ENCODE measurements at places on chromosomes 5 and 9. TPM values are rescaled to one million over a fixed set of nuclear protein-coding genes. Genes with fewer than 3 reads are reported as not detected.

The ZDHHC11B gene
- polyA plus RNA-seq: not detected

DNA sequence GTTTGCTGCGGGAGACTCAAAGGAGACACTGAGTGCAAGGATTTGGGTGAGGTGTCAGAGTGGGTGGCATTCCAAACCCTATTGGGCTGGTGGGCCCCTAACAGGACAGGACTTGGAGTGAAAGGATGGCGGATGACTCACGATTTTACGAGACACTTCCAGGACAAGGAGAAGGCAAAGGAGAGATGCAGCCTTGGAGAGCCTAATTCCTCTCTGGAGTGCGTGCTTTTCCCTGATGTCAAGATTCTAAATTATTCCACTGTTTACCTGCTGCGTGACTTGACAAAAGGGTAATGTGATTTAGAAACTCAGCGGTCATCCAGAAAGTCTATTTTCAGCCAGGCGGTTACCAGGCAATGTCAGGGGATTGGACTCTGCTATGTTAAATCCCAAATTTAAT lies 41.6 kb upstream of the CD180 start:
- no peak for DNase-seq

The PKD2L2 gene
- polyA plus RNA-seq: 0.22 TPM

DNA sequence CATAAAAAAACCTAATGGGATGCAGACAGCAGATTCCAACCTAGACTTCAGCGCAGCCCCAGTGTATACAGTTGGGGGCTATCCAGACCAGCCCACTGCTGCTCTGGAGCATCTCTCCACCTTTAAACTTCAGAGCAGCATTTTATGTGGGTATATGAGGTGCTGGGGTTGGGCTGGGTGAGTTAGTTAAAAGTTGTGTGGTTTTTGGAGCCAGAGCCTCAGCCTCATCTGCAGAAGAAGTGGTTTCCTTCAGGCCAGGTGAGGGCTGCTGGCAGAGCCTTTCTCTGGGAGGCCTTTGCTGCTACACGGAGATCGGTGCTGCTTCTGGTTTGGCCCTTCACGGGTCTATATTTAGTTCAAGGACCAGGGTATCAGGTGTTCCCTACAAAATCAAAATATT lies 228.3 kb downstream of the PDZD2 start:
- DNase-seq: no peak

The GFI1B gene
- not detected for polyA plus RNA-seq

The SPAAR gene
- polyA plus RNA-seq: not detected

The CSF1R gene
- polyA plus RNA-seq: 1.2 TPM

DNA sequence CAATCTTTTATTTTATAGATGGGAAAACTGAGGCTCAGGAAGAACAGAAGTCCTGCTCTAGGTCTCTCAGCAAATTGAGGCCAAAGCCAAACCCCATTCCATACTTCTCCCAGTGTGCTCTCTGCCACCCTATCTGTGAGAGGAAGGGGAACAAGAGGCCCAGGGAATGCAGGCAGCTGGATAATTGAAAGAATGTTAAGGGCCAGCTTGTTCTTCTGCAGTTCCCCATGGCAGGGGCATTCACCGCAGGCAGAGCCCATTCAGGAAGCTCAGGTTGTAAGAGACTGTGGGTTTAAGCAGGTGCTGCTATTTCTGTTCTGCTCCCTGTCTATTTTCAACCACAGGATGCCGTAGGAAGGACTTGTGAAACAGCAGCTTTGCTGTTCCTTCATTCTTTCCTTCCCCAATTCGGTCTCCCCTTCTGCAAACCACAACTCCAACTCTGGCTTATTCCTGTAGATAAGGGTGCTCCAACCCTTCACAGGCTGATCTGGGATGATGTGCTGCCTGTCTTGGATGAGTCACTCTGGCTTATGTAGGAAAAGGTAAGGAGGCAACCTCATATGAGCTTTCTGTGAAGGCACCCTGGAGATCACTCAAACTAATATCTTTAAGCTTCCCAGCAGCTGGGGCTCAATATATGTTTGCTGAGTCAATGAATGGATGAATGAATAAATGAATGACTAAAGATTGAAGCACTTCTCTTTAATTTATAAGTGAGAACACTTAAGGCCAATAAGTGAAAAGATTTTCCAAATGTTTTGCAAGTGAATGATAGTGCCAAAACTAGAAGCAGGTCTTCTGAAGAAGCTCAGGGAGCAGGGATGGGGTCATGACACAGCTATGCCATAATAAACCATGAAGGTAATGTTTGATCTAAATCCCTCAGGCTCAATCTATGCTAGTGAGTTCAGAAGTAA lies 377.6 kb downstream of the BRINP1 start:
- DNase-seq: no peak

DNA sequence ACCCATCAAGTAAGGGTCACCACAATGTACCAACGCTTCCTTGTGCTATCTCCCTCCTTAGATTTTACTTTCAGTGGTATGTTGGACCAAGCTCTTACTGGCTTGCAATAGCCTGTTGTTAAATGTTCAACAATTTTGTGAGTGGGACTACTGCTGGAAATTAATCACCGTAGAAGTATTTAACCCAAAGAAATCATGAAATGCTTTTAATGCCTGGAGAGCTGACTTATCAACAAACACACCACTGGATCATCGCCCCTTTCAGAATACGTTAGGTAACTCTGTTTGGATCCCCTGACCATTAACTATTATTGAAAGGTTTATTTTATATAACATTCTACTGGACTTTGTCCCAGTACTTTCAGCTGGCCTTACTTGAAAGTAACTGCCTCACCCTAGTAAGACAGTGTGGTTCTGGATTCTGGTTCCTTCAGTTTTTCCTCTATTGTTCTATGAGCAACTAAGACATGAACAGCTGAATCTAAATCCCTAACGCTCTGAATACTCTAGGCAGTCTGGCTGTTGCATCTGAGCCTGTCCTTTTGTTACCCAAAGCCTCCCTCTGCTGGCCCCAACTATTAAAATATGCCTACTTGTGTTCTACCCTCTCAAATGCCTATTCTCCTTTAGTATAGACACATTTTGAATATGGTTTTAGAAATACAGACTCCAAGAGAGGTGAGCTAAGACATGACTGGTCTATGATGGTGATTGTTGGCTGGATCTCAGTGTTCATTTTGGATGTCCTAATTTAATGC lies 1203.4 kb upstream of the DMAC1 start:
- no peak for DNase-seq

- DNase-seq: no peak
Observed at GRCh38 chr5:40594811-40595210, 84.9 kb upstream of the PTGER4 start.

GRCh38 chr9:7265181-7265580 lies 507.4 kb downstream of the KDM4C start:
- no peak for DNase-seq

The IFNA21 gene
- polyA plus RNA-seq: not detected

- no peak for DNase-seq
Observed at GRCh38 chr5:8012131-8012977, 143.4 kb downstream of the MTRR start.

DNA sequence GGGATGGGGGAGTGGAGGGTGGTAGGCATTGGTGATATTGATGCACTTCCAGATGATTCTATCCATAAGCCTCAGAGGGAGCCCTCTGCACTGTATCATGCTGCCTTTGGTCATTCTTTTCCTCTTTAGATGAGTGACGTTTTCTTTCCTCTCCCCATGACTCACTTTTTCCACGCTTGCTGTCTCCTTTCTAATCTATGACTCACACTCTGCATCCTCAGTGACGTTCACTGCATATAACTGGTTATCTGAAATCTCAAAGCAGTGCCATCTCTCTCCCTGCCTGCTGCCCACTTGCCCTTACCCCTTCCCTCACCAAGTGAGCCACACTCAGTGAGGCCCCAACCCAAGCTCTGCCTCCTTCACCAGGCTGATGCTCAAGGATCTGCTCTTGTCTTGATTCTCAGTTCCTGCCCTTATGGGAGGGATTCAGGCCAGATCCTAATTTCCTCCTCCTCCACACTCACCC lies 31.6 kb downstream of the PTGS1 start:
- no peak for DNase-seq

DNA sequence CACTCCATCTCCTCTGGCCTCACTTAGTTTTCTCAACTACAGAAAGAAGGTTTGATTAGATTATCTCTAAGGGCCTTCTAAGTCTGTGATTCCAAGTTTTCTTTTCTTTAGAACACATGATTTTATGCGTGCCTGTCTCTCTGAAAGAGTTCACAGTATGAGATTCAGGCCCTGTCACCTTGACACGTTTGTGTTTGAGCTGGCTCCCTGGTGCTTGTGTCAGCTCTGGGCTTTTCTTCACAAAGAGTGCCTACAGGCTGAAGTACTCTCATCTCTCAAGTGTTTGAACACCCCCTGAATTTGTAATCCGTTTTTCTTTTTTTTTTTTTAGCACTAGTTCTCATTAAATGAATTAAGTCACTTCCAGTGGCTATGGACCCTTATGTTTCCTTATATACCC lies 306.9 kb upstream of the C9orf72 start:
- DNase-seq: no peak

DNA sequence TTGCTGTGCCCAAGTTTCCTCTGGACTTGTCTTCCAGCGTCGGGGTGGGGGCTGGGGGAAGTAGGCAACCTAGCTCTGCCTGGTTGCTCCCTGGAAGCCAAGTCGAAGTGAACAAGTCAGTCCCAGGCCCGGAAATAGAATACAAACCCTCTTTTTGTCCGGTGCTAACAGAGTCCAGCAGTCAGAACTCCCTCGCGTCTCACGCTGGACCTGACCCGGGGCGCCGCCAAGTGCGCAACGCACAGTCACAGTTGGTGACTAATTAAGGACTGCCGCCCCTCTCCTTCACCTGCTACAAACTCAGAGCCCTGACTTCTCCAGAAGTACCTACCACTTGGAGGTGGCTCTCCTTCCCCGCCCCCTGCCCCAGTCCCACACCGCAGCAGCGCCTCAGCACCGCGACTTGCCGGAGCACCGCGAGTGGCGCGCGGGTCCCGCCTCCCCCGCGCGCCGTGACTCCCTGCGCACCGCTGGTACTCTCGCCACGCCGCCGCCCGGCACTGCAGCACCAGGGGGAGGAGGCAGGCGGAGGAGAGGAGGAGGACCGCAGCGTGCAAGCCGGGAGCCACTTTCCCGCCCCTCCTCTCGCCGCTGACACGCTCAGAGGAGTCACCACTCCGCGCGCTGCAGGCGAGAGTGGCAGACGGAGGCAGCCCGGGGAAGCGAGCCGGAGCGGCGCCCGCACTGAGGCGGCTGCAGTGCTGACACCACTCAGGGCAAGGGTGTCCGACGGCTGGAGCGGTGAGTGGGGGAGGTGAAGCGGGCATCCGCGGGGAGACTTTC lies at the start of gene SV2C:
TSS of gene SV2C (plus strand) at position 612 of the 783 bp plus-strand sequence. CDS start 48,368 bp downstream, outside the sequence.
- no peak for DNase-seq

- DNase-seq: no peak
Observed at GRCh38 chr9:137630679-137631078, 11.9 kb downstream of the EHMT1 start.

- DNase-seq: peak; percentile 65
Observed at GRCh38 chr5:181190711-181191525, 14.1 kb downstream of the TRIM7 start.

GRCh38 chr5:96141749-96142148 lies 180.1 kb upstream of the ELL2 start:
- no peak for DNase-seq

- DNase-seq: no peak
Observed at GRCh38 chr5:114984796-114985195, 184.9 kb downstream of the TRIM36 start.

- DNase-seq: no peak
Observed at GRCh38 chr9:94719878-94720277, 6.6 kb upstream of the AOPEP start.

- DNase-seq: no peak
Observed at GRCh38 chr5:74124826-74125225, 498.8 kb downstream of the ARHGEF28 start.

GRCh38 chr9:89952401-89952800 lies 347.6 kb downstream of the GADD45G start:
- DNase-seq: no peak

- no peak for DNase-seq
Observed at GRCh38 chr9:130447193-130447816, 2.5 kb downstream of the ASS1 start.

The SHC3 gene
- polyA plus RNA-seq: not detected

The FAM153A gene
- 0.40 TPM for polyA plus RNA-seq

The NME5 gene
- not detected for polyA plus RNA-seq

- DNase-seq: no peak
Observed at GRCh38 chr5:151234476-151235238, 10.8 kb upstream of the CCDC69 start.

Data from CD4-positive, CD25-positive, alpha-beta regulatory T cell (primary cell).